ENCODE measurements at places on chromosomes 13 and 19. TPM values are rescaled to one million over a fixed set of nuclear protein-coding genes. Genes with fewer than 3 reads are reported as not detected.
A peak's percentile ranks its signal among the peaks of the same experiment; 100 is the strongest.

DNA sequence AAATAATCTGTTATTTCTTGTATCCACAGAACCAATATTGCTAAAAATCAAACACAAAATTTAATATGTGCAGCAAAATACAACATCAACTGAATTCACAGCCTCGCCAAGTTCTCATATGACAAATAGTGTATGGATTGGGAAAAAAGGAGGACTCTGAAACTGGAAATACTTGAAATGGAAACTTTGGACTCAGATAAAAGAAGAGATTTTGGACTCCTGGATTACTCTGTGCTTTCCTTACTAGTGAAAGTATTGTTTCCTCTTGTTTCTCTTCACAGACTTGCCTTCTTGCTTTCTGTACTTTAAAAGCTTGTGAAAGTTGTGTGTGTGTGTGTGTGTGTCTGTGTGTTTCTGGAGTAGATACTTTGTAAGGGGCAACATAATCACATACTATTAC is 1596.3 kb downstream of the PCDH9 start:
- no peak for DNase-seq

- no peak for DNase-seq
These were observed 86.8 kb downstream of the SLC25A15 start for GRCh38 chr13:40876020-40876738.

DNA sequence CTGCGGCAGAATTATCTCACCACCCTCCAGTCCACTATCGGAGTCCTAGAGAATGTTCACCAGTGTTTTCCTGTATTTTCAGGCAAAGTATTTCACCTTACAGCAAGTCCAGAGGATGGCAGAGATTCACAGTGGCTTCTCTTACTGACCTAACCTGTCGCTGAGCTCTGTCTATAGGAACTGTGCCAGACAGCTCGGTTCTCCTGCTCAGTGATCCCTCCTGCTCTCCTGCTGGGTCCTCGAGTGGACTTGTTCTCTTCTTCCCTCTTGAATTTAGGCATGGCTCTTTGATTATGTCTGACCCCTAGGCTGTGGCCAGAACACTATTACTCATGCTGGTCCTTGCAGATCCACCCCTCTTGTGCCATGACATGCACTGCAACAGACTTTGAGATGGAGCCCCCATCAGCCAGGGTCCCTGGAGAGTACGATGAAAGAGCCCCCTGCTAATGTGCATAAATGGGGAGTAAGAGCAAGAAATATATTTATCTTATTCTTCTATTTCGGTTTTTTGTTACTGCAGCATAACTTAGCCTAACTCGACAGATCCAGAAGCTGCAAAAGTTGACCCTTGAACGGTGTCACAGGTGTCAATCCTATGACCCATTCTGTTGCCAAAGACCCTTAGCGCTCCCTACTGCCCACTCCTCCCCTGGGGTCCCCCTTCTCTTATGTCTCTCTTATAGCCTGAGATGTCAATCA is 439.4 kb downstream of the ZNF536 start:
- DNase-seq = no peak

GRCh38 chr13:85592211-85592610 is 207.0 kb downstream of the SLITRK6 start:
- DNase-seq = no peak

GRCh38 chr13:30810801-30811200 is 75.5 kb downstream of the ALOX5AP start:
- DNase-seq = no peak

- no peak for DNase-seq
These were observed 61.6 kb upstream of the SERTM1 start for GRCh38 chr13:36612230-36612629.

DNA sequence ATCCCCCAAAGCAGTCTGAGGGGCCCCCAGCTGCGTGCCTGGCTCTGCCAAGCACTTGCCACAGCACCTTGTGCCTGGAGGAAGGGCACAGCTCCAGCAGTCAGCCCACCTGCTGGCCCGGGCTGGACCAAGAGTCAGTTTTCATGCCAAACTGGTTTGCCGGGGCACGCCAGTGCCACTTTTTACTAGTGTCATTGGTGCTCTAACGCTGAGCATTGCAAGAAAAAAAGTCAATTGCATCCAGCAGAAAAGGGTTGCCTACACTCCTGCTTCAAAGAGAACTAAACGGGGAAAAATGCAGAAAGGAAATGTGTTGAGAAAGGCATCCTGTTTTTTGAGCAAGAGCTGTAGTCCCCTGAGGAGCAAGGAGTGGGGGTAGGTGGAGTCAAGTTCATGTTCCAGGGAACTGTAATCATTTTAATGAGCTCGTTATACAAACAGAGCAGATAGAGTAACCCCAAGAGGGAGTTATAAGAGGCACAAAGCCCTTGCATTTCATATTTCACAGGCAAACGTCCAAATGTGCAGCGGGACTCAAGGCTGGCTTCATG is 68.4 kb downstream of the F2RL3 start:
- DNase-seq = no peak

The ZNF471 gene
- total RNA-seq = 9.2 TPM

The MADCAM1 gene
- total RNA-seq = 0.26 TPM

The THSD8 gene
- not detected for total RNA-seq

The PDE4C gene
- 1.3 TPM for total RNA-seq

DNA sequence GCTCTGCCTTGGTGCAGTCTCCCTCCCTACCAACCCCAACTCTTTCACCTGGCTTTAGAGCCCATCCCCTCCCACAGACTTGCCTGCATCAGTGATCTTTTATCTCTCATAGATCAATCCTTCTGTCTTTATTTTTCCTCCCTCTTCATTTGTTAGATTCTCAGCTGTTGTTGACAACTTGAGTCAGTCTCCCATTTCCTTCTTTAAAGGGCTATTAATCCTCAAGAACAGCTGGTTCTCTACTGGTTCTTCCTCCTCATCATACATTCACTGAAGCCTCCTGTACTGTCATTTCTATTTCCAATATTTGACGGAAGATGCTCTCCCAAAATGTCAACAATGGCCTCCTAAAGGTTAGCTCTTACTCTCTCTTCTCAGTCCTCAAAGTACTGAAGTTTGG is 408.2 kb downstream of the TBC1D4 start:
- DNase-seq = no peak

DNA sequence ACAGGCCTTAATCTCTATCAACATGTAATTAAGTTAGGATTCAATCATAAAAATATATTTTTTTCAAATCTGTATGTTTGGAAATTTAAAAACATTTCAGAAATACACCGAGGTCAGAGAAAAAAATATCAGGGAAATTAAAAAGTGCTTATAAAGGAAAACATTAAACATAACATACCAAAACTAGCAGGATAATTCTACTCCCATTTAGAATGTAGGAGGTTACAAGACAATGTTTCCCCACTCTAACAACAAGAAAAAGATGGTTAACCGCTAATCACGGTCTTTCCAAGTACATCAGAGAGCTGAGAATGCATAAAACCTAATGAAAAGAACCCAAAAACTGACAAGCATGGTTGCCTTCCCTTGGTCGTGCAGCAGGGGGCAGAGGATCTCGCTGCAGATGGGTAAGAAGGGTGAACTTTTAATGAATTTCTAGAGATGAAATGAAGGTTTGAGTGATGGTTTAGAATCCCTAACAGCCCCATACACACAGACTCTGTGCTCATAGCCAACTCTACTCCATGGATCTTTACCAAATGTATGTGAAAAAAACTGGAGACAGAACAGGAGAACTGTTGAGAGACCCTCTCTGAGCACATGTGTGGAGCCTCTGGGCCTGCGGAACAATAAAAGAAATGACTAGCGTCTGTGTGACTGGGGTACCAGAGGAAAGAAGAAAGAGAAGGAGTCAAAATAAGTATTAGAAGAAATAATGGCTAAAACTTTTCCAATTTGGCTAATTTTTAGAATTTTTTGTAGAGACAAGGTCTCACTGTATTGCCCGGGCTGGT is 51.3 kb upstream of the LSM14A start:
- DNase-seq = peak; percentile 67

DNA sequence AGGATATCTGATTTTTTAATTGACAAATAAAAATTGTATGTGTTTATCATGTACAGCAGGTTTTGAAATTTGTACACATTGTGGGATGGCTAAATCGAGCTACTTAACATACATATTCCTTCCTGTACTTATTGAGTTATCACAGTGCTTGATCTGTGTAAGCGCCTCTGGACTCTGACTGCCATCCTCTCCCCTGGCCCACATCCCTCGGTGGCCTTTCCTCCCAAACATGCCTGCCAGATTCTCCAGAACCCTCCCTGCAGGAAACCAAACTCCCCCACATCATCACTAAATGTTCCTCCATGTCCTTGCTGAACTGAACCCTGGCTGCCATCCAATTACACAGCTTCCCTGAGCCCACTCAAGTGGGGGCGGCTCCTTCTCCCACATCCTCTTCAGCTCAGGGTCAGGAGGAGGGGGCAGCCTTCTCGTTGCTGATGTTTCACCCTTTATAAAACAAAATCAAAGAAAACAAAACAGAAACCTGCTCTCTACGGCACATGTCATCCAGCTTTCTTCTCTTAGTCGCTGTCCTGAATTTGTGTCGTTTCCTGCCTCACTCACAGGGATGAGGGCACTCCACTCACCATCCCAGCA is 97.1 kb upstream of the SPATA13 start:
- peak; percentile 48 for DNase-seq

Data from fibroblast of lung (primary cell).